ENCODE measurements at places on chromosomes 2 and 18.

DNA sequence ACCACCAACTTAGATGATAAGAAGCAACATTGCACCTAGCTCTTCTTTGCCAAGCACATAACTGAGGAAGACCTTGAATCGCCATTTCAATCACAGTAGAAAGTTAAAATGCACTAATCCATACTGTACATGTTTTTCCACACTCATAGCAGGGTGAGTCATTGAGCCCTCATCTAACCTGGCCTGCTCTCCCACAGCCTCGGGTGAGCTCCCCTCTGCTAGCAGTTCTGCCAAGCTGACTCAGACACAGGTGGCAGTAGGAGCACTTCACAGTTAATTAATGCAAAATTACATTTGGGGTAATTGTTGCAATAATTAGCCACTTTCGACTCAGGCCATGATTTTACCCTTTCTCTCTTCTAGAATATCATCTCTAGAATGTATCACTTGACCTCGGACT lies 1632.8 kb upstream of the CELF4 start:
- no peak for DNase-seq

DNA sequence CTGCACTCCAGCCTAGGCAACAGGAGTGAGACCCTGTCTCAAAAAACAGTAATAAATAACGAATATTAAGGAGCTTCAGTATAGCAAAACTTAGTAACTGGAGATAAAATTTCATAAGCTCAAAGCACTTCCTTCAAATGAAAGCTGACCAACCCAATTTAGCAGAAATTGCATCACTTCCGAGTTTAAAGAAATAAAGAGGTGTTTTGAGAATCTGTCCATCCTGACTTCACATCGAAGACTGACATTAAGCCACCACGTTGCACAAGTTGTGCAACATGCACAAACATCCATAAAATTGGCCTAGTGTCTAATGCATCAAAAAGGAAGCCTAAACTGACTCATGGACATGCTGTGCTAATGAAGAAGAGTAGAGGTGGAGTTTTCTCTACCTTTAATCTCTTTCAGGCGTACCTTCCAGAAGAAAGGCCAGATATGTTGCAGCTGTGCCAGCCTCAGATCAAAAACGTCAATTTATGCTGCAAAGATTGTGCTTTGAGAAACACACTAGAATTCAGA lies 7.7 kb upstream of the DSG3 start:
- no peak for DNase-seq

DNA sequence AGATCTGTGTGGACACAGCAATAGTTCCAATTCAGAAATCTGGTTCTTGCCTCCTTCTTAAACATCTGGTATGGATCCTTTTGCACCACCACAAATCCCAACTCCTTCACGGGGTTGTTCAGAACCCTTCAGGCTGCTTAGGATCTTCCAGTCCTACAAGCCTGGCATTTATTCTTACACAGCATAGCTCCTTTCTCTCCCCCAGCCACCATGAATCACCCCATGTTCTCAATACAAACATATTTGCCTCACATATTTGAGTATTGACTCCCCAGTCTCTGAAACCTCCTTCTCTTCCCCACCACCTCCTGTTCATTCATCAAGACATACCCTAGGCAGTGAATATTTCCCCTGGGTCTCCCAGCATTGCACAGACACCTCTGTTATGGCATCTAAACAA lies 155.2 kb downstream of the ALK start:
- no peak for DNase-seq

GRCh38 chr18:58515175-58515775 lies 113.6 kb downstream of the ALPK2 start:
- DNase-seq = no peak

GRCh38 chr18:486929-487740 lies 13.4 kb downstream of the COLEC12 start:
- no peak for DNase-seq

Measured in activated CD4-positive, alpha-beta T cell treated with anti-CD3 and anti-CD28 coated beads for 48 hours (primary cell).